ENCODE measurements at places on chromosomes 1 and 21.

- DNase-seq, result no peak
These were observed 9.3 kb upstream of the SERBP1 start for GRCh38 chr1:67439277-67440029.

DNA sequence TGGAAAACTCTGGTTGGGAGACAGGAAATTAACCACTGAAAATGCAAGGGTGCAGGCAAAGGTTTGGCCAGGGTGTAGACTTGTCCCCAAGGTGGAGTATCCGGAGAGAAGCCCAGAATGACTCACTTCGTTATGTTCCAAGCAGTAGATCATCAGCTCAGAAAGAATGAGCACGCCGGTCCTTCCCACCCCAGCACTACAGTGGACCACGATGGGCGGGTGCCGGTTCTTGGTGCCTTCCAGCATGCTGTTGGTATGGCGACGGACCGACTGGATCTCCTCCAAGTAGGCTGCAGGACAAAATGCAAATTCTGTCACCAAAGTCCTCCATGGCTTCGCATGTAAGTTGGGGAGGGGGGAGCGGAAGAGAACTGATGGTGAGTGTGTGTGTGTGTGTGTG lies 83.4 kb downstream of the SMYD2 start:
- peak; percentile 62 for DNase-seq

DNA sequence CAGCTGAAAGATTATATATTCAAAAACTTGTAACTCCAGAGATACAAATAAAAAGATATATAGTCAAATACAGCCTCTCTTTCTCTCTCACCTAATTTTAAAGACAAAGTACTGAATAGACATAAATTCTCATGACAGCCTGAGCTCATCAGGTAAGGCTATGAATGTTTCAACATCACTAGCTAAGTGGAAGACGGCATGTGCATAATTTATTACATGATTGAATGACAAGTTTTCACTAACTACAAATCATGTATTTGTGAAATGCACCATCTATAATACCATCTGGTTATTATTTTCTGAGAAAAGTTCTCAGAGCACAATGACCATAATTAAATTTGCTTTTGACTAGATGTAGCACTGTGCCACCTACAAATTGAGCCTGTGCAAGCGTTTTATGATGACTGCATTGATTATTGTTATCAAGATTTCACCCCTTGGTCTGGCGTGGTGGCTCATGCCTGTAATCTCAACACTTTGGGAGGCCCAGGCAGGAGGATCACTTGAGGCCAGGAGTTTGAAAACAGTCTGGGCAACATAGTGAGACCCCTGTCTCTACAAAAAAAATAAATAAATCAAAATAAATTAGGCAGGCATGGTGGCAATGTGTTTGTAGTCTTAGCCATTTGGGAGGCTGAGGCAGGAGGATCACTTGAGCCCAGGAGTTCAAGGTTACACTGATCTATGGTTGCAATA lies 128.2 kb downstream of the APP start:
- no peak for DNase-seq

DNA sequence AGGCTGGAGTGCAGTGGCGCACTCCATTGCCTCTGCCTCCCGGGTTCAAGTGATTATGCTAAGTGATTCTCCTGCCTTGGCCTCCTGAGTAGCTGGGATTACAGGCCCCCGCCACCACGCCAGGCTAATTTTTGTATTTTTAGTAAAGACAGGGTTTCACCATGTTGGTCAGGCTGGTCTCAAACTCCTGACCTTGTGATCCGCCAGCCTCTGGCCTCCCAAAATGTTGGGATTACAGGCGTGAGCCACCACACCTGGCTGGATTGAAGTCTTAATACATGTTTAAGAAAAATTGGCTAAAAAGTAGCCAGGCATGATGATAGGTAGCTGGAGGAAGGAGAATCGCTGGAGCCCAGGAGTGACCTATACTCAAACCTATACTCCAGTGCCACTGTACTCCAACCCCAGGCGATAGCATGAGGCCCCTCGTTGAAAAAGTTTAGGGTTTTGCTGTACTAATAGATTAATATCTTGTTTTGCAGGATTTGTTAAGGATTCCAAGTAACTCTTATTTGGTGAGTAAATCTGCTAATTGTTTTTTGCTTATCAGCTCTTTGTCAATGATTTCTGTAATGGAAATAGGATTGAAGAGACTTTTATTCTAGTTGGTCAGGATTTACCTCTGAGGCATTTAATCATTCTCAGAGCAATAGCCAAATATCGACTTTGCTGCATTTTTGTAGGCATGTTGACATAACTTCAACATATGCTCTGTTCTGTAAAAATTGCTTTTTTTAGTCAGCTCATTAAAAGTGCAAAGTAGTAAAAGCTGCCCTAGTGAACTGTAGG lies 2.0 kb downstream of the RCC1 start:
- DNase-seq, result no peak

DNA sequence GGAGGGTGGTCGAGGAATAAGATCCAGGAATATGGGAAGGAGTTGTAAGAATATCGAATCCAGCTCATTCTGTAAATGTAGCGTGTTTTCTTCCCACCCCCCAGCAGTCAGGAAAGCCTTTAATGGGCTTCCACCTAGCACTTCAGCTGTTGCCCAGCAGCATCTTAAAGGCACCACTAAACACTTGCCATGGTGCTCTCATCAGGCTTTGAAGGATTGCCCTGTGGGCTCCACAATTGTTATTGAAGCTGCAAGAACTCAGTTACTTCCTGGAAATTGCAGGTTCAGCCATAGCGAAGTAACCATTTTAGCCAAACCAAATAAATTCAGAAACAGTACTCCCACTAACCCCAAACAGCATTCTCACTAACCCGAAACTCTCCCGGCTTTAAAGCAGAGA lies 511.2 kb downstream of the PLPP3 start:
- DNase-seq, result no peak

DNA sequence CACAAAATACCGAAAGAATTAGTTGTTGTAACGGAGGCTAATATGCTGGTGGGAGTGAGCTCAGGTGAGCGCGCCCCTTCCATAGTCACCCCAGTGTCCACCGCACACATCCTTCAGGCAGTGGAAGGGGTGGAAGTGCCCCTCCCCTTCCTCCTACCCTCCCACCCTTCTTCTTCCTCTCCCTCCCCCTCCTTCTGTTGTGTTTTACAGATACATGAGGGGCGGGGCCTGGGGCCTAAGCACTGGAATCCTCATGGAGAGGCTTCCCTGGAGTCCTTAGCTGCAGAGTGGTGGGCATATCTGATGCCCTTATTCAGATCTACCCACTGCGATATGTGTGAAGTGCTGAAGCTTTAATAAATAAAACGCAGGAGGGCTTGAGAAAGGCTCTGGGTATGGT lies 10.3 kb upstream of the ADARB1 start:
- DNase-seq, result no peak

DNA sequence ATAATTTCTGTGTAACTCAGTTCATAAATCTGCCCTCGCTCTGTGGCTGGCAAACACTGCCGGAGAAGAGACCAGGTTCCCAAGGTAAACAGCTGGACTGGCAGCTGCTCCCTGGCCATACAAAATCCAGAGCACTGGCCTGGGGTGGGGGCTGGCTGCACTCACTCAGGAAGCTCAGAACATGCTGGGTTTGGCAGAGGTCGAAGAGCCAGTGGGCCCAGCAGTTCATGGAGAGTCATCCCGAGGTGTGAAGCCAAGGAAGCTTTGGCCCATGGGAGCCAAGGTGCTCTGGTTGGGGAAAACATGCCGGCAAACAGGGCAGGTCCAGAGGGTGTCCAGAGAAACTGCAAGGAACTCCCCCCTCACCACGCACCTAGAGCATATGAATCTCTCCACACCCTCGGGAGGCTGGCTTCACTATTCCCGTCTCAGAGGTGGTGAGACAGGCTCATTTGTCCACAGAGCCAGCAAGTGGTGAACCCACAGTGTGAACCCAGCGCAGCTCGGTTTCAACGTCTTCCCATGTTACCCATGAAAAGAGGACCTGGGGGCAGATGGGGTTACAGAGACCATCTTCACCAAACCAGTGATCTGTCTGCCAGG lies 102.4 kb downstream of the DMRTB1 start:
- no peak for DNase-seq

DNA sequence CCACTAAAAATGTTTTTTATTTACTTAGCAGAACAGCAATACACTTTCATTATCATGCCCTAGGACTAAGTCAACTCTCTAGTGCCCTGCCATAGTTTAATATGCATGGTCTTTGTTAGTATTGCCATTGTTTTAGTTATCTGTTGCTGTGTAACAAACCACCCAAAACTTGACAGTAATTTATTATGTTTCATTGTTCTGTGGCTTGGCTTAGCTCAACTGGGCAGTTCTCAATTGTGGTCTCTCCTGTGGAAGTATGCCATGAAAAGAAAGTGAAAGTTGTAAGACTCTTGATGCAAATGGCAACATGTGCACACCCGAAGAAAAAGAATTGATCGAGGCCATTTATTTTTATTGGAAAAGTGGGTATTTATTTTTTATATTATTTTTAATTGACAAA lies 206.3 kb upstream of the KCTD3 start:
- no peak for DNase-seq

DNA sequence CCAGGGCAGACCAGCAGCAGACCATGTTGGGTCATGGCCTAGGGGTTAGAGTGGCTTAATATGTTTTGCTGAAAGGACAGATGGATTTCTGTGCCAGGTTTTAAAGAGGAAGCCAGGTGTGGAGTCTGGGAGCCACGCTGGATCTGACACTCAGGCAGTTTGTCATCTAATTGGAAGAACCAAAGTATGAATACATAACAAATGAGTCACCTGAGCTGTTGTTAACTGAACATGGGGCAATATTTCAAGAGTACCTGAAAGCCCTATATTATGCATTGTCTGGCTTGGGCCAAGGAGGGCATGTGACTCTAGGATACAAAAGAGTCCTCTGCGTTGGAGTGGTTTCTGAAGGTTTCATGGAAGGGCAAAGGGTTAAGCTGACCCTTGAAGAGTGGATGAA lies 70.6 kb downstream of the LMO4 start:
- DNase-seq, result no peak

DNA sequence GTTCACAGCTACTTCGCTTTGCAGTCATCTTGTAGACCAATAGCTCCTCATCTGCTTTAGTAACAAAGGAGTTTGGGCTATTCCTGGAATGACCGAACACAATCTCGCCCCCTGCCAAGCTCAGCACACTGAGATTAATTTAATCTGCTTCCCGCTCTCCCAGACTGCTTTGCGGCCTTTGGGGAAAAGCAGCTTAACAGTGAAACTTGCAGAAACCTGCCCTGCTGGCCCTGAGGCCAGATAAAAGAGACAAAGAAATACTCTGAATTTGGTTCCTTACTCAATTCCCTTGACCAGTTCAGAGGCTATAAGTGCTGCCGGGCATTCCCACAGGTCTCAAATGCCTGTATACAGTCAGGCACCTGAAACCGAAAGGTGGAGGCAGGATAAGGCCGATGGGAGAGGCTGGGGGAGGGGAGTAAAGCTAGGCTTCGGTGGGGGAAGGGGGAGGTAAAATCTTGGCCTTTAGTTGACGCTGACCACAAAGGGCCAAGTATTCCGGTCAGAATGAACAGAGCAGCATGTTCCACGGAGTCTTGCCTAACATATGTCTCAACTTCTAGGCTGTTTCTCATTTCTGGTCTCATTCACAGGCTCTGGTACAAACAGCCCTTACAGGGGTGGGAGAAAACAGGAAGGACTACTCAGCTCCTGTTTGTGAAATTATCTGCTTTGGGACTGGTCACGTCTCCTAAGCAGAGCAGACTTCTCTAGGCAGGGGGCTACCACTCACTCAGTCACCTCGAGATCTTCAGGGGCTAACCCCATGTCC lies 17.7 kb upstream of the A3GALT2 start:
- DNase-seq, result peak; percentile 60

- DNase-seq, result no peak
These were observed 37.0 kb downstream of the UBE2G2 start for GRCh38 chr21:44764319-44765230.

DNA sequence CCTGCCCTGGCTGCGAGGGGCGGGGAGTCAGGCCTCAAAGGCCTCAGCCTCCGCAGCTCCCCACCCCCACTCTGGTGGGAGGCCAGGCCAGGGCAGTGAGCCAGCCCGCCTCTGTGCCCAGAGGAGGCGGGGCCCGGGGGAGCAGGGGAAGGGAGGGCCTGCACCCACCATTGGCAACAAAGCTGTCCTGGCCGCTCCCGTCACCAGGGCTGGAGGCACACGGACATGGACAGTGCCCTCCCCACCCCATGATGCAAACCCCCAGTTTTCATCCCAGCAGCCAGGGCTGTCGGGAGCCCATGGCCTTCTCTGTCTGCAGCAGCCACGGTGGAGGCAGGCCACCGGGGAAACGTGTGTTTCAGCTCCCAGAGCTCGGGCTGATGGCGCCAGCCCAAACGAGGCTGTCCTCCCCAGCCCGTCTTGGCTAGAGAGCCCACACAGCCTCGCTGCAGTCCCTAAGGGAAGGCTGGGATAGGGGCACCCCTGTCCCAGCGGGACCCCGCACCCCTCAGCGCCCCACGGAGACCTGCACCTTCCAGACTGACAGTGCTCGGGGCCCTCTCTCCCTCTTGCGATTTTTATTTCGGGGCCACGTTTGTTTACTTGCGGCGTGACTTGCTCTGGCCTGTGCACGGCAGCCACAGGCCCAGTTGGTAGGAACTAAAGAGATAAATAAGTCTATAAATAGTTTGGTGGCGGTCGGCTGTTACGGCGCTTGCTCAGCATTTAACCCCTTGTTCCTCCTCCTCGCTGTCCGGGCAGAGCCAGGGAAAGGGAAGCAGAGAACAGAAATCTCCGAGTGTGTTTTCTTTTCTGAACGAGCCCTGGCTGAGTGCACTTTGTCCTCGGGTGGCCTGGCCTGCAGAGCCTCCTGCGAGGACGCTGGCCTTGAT lies 101.8 kb downstream of the PRDM16 start:
- DNase-seq, result peak; percentile 34

DNA sequence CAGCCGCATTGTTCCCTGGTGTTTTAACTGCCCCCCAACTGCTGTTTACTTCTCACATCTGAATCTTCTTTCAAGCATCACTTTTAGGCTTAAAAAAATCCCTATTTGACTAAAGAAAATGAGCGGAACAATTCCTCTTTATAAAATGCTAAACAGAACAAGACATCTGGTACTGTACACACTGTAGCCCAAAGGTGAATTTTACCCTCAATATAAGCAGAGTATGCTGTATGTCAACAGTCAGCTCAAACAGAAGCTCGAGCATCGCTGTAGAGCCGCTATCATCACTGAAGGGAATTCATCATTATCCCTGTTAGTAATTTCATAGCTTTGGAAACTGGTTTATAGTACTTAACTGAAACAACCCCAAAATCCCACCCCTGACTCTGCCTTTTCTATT lies 85.3 kb downstream of the LRRC8D start:
- DNase-seq, result no peak

Data from AG20443 (cell line).